ENCODE measurements at places on chromosomes 5 and 9.

- DNase-seq = no peak
Measured at GRCh38 chr9:97831843-97832636, 21.0 kb upstream of the FOXE1 start.

- DNase-seq = no peak
Measured at GRCh38 chr5:55546947-55547346, 12.2 kb upstream of the PLPP1 start.

DNA sequence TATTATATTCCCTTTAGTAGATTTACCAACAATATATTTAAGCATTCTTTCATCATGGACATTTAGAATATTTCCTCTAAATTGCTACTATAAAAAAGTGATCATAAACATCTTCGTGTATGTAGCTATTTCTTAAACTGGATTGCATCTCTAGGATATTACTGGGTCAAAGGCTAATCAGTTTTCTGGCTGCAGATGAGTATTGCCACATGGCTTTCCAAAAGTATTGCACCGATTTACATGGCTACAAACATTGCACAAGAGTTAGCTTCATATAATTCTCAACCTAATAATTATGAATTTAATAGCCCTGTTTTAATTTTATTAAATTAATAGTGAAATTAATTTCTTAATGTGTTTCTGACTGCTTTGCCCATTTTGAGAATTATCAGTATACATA, 183.4 kb downstream of the DMRT2 start:
- DNase-seq = no peak

DNA sequence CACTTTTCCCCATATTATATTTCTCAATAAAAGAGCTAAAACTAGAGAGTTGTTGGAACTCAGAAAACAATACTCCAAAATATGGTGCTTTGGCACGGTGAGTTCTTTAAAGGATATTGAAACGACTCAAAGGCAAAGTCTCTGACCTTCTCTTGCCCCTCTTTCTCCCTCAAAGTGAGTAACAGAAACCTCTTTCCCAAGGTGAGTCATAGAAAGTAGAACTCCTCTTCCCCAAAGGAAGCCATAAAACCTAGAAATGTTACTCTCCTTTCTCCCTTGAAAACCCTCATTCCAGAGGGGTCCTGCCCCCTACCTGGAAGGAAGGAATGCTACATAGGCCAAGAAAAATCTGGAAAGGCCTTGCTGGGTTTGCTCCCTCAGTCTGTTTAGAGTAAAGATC, 47.5 kb downstream of the RAPGEF6 start:
- no peak for DNase-seq

DNA sequence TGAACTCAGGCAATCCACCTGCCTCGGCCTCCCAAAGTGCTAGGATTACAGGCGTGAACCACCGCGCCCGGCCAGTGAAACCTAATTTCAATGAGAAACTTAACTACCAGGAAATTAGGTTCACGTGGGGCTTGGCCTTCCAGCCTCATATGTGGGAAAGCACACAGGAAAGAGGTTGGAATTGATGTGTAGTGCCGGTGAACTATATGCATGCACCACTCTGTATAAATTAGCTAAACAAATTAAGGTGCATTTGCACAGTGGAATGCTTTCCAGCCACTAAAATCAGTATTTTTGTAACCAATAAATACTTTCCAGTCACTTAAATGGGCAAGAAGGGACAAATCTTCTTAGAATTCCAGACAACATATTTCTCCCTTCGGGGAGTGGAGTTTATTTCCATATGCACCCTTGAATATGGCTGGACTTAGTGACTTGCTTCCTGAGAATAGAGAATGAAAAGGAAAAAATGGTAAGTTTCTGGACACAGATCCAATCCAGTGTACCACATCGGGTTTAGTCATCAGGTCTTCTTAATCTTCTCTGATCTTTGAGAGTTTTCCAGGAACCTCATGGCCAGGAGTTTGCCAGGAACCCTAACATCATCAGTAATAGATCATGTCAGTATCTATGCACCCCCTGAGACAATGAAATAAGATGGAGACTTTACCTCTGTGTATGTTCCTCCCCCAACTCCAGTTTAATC, 24.9 kb downstream of the ATOX1 start:
- no peak for DNase-seq

DNA sequence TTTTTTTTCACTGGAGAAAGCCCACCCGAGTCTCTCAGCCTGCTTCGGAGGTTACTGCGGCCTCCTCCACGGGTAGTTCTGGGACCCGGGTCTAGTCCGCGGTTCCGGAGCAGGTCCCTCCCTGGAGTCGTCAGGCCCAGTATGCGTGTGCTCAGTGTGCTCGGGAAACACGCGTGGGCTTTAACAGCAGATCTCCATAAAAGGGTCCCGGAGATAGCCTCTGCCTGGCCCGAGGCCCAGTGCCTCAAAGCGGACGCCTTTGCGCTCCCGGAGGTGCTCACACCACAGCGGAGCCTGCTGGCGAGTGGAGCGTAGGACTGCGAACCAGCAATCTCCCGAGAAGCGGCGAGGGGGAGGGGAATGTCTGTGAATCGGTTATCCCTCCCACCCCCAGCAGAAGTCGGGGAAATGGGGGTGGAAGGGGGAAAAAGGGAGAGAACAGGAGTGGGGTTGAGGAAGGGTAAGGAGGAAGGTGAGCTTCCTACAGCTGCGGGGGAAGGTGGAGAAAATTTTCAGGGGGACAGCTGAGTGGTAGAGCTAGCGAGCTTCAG, 28.7 kb downstream of the CDKN2A start:
- no peak for DNase-seq

- no peak for DNase-seq
Measured at GRCh38 chr5:179862296-179862695, 3.7 kb upstream of the MRNIP start.

DNA sequence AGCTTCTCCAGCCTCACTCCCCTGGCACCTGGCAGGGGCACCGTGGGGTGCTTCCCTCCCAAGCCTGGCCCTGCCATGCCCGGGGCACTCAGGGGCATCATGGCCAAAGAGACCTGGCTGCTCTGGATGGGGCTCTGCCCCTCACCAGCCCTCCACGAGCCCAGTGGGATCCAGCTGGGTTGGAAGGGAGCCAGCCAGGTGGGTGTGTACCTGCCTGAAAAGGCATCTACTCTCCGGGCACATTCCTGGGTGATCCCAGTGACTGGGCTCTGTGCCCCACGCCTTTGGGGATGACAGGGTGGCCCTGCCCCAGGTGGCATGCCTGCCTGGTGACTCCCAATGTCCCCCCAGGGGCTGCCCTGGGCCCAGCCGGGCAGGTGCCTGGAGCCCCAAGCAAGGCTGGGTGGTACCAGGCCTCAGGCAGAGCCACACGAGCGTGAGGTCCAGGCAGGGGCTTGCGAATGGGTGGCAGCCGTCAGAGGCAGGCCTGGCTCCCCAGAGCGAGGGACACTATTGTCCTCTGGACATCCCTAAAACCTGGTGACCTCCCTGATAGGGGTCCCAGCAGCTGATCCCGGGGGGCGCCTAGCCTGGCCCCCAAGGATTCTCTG, 777 bp downstream of the GPSM1 start:
- DNase-seq = no peak

- no peak for DNase-seq
Measured at GRCh38 chr9:126456441-126457174, 130.0 kb downstream of the MVB12B start.

GRCh38 chr5:31626156-31626555, 12.8 kb upstream of the PDZD2 start:
- no peak for DNase-seq

DNA sequence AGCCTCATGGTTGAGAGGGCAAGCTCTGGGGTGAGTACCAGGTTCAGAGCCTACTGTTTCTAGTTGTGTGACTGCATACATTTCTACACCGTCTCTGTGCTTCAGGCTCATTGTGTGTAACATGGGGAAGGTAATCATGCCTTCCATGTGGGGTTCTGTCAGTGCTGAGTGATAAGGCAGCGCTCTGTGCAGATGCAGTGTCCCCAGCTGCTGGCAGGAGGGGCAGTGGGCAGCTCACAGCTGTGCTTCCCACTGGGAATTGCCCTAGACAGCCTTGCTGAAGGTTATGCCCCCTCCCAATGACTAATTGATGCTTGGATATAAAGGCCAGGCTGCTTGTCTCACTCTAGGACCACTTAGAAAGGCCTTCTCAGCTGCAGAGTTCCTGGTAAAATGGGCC, 121.8 kb upstream of the SAP30L start:
- no peak for DNase-seq

DNA sequence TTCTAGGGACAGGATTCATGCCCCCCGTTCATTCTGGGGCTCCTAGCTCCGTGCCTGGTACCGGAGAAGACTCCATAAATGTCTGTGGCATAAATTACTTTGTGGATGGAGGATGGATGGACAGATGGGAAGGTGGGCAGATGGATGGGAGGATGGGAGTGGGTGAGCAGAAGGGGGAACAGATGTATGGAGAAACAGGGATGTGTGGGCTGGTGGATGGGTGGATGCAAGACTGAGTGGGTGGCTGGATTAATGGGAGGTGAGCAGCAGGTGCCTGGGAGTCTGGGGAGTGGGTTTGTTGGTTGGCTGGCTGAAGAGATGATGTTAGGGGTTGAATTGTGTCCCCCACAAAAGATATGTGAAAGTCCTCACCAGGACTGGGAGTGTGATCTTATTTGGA, 43.5 kb downstream of the SARDH start:
- no peak for DNase-seq

DNA sequence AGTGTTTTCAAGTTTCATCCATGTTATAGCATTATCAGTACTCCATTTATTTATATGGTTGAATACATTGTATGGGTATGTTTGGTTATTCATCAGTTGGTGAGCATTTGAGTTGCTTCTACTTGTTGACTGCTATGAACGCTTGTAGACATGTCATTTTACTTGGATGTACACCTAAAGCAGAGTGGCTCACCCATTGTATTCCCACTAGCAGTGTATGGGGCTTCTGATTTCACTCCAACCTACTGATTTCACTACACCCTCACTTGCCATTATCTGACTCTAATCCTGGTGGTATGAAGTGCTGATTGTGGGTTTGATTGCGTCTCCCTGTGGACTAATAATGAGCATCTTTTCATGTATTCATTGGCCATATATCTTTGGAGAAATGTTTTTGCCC, 9.5 kb downstream of the NPM1 start:
- no peak for DNase-seq

DNA sequence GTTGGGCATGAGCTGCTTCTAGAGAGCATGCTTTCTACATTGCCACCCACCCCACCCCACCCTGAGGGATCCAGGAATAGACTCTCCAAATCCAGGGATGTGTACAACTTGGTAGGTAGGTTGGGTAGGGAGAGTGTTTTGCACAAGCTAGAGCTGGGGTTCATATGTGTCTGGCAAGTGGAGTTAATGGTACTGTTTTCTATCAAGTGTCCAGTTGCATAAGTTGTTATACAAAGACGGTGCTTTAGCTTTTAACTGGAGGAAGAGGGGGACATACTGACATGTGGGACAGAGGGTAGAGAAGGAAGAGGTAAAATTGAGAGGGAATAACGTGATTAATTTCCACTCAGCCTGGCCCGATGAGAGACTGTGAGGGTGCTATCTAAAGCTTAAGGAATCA, 51.0 kb upstream of the TNC start:
- no peak for DNase-seq

- DNase-seq = no peak
Measured at GRCh38 chr5:15487228-15487627, 12.8 kb upstream of the FBXL7 start.

DNA sequence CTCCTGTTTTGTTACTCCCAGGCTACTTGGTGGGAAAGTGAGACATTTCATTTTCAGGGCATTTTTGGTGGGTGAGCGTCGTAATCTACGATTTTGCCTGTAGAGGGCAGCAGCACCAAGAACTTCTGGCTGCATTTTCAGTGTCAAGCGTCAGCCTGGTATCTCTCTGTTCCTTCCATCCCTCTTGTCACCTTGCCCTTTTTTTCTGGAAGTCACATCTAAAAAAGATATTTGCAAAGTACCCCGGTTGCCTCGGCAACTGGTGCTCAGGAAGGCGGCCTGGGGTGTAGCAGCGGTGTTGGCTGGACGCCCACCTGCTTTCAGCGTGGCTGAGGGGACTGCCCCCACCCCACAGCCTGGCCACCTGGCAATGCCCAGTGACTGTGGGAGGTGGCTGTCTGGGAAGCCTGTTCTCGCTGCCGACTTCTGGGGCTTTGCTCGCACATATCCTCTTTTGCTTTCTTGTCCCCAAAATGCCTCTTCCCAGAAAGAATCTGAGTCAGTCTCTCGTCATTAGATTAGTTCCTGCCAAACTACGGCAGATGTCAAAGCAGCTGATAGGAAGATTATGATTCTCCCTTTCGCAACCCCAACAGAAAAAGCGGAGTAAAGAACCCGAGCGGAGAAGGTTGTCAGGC, 84.5 kb downstream of the ACER2 start:
- no peak for DNase-seq

DNA sequence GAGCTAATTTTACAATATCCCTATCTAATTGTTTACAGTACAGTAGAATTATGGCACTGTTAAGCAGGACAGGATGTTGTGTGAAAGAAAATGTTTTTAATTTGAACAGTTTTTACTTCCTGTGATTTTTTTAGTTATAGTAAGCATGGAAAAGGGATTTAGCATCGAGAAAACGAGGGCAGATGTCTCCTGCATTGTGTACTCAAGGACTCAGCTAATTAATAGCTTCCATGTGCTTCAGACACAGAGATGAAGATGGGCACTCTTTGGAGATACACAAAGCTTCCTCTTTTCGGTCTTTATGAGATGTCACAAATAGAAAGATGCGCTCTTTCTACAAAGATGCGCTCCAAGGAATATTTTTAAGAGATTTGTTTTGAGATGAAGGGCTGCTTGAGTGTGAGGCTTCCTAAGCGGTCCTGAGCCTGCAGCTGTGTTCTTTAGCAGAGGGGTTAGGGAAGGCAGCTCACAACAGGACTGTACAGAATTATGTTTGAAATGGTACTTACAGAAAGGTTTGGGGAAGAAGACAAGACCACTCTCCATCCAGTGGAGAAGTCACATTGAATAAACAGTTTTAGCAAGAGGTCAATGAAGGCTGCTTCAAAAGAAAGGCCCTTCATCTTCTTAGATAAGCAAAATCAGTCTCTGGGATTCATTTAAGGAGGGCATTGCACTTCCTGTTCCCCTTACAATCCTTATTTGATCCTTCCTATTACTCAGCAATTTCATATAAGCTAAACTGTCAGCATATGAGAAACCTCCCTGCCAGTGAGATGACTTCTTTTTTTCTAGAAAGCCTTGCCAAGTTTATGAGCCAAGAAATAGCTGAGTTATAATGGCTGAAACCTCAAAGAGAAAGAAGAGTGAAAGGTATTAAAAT, 311.5 kb downstream of the EFNA5 start:
- DNase-seq = no peak

DNA sequence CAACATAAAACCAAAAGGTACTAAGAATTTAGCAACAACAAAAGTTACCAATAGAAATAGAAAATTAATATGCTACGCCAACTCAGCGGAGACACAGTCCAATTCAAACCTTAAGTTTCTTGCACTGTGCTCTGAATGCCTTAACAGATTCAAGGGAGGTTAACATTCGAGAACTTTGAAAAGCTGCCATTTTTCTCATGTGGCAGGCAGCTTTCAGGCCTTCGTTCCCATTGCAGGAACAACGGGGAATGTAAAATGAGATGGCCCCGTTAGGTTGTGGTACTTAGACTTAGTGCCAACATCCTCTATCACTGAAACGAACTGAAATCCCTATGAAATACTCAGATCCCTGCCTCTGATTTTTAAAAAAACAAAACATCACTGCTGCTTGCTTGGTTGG, 22.4 kb downstream of the FNBP1 start:
- DNase-seq = no peak

Data from AG04449 (cell line).